ENCODE measurements at places on chromosomes 5 and 9. TPM values are rescaled to one million over a fixed set of nuclear protein-coding genes. Genes with fewer than 3 reads are reported as not detected.

MYMK gene
- total RNA-seq: not detected

GRIA1 gene
- total RNA-seq: 0.33 TPM

KLF4 gene
- 1.2 TPM for total RNA-seq

MARCOL gene
- not detected for total RNA-seq

Measured in vein endothelial cell (primary cell).